ENCODE measurements at places on chromosomes 12 and 14.

DNA sequence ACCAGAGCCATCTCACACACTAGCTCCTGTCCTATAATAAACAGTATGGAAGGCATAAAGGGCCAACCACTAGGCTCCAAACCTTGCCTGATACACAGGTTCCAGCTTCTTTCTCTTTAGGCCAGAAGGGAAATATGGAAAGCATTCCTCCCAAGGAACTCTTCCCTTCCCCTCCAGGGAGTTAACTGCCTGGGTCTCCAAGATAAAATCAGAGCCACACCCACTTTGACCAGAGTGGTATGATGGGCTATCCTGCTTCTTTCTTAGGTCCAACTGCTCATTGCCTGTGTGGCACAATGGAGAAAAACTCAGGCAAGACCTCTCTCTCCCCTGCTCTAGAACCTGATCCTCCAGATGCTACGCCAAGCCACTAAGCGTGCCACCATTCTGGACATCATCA, 2.1 kb downstream of the TSSK4 start:
- DNase-seq = no peak

DNA sequence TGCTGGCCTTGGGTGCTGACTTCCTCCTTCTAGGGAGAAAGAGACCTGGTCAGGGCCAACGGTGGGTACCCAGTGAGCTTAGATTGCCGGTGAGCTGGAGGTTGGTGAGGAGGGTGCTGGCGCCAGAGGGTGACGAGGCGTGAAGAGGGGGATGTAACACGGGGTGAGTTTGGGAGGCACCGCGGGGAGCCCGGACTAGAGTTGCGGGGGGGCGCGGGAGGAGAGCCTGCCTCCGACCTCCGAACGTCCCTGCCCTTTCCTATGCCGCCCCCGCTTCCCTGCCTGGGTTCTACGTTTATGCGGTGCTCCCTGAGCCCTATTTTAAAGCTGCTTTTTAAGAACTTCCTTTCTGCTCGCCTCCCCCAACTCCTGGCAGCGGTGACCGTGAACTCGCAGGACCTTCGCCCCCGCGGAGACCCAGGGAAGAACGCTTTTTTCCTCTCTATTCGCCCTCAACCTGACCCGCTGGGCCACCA, 18.6 kb downstream of the OR6S1 start:
- no peak for DNase-seq

DNA sequence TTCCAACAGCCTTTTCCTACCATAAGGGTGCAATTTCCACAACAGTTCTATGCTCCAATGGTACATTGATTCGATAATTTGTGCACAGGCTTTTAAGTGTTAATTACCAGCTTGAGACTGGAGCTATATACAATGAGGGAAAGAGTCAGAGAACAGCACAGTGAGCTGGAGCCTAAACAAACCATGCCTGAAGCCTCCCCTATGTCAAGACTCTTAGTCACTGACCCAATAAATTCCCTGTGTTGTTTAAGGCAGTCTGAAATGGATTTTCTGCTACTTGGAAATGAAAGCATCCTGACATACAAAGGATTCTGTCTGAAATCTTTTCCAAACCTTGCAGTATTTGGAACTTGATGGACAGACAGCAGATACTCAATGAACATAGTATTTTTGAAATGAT, 149.0 kb downstream of the EFCAB11 start:
- DNase-seq = no peak

GRCh38 chr14:22489957-22490950, 98.8 kb downstream of the DAD1 start:
- no peak for DNase-seq
